ENCODE measurements at places on chromosomes 3 and 15.

GRCh38 chr15:70200511-70201424 lies 103.1 kb upstream of the TLE3 start:
- no peak for DNase-seq

DNA sequence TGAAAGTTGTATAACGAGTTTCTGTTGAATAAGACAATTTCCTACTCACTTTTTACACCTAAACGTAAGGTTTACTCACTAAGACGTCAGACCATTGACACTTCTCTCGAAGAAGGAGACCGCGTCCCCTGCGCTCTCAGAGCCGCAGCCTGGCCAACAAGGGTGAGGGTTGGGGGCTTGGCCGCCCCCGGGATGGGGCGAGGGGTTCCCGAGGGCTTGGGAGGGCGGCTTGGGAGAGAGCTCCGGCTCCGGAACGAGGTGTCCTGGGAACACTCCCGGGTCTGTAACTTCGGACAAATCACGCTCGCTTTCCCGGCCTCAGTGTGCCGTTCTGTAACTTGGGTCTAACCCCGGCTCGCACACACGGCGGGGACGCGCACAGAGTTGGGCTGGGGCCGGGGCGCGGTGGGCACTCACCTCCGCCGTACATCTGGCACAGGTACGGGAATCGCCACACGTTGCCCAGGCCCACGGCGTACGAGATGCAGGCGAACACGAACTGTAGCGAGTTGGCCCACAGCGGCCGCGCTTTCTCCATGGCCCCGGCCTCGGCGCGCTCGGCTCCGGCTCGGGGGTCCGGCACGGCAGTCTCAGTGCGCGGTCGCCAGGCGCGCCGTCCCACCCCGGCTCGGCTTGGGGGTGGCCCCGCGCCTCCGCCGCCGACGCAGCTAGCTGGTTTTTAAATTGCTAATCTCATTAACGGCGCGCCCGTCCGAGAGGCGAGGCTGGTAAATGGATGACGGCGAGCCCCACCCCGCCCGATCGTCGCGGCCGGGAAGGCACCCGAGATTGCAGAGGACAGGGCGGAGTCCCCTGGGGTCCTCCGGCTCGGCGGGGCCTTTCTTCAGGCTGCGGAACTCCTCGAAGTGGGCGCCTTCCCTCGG lies at the start of gene SLC6A20:
Gene SLC6A20 (minus strand): TSS at position 655 of the 884 bp plus-strand sequence. CDS start 117 bp downstream, at position 538.
- no peak for DNase-seq

GRCh38 chr15:96505014-96505413 lies 174.5 kb downstream of the NR2F2 start:
- no peak for DNase-seq

DNA sequence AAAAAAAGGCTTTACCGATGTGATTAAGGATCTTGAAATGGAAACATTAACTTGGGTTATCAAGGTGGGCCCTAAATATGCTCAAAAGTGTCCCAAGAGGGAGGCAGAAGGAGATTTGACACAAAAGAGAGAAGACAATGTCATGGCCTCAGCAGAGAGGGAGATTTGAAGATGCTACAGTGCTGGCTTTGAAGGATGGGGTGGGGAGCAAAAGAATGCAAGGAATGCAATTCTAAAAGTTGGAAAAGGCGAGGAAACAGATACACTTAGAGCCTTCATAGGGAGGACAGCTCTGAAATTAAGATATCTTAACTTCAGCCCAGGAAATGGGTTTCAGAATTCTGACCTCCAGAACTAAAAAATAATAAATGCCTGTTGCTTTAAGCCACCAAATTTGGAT lies 314.5 kb upstream of the CCDC54 start:
- no peak for DNase-seq

DNA sequence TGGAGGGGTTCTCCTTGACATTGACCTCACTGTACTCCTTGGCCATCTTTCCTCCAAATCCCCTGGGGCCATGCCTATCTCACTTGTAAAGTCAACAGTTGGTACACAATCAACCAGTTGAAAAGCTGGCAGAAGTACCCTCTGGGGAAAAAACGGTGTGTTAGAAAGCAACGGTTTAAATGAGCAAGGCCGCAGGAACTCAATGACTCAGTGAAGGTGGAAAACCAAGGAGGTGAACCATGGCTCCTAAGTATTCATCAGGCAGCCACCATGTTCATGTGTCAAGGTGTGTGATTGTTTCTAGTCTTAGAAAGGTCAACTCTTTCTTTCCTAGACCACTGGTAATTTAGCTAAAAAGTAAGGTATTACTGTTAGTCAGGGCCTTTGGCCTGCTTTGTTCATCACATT lies 130.9 kb upstream of the SATB1 start:
- no peak for DNase-seq

- DNase-seq: no peak
Observed at GRCh38 chr3:179806177-179806576, 153.3 kb downstream of the USP13 start.

- no peak for DNase-seq
Observed at GRCh38 chr3:54653456-54654195, 274.2 kb downstream of the LRTM1 start.

- no peak for DNase-seq
Observed at GRCh38 chr3:167480748-167481147, 6.9 kb upstream of the SERPINI2 start.

GRCh38 chr3:196193133-196193735 lies 18.0 kb downstream of the ZDHHC19 start:
- no peak for DNase-seq

DNA sequence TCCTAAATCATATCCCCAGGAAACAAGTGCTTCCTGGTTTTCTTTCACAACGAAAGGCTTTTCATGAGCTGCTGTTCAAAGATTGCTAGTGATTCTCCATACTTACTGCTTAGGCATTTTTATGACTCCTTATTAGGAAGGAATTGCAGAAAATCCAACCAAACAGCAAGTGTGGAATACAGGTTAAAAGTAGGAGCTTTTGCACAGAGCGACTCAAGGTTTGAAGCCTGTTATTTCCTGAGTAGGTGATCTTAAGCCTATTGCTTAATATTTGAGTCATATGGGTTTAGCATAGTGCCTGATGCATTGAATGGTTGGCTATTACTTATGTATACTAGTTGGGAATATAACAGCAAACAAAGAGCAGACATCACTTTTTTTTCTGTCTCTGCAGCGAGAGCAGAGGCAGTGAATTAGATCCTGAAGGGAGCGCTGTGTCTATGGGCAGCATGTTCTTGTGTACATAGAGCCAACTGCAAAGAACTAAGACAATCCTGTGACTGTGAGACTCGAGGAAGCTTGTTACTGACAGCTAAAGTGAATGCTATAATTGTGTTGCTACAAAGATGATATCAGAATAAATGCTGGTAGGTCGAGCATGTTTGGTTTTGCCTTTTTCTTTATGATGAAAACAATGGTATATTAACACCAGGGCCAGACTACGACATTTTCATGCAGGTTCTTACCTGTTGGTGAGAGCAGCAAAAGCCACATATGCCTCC lies 6.3 kb downstream of the TM4SF1 start:
- no peak for DNase-seq

DNA sequence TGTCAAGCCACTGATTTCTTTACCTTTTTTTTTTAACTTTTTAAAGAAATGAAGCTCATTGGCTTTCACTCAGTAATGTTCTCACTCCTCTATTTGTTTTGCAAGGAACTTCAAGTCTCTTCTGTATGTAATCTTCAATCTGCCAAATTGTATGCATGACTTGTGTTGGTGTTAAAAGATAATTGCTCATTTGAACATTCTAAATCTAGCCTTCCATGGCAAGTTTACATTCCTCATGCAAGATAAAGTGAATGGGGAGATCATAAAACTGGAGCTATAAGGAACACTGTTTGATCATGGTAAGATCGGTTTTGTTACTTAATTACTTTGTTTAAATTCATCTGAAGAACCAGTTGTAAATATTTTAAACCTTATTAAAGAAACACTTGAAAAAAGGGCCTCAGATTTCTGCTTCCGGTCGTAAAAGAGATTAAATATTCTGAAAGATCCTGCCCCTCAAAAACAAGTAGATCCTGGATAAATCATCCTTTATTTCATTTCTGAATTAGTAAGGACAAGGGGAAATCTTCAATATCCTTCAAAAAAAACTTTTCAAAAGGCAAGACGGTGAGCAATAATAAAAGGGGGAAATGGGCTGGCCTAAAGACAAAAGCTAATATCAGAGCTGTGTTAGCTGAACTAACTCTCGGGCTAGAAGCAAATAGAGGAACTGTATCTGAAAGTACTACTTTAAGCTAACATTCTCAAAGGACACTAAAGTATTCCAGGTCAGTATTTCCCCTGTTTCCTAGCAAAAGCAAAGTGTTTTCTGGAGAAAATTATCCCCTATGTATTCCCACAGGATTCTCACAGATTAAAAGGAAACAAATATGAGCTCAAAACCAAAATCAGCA lies 107.0 kb upstream of the ATP11B start:
- no peak for DNase-seq

DNA sequence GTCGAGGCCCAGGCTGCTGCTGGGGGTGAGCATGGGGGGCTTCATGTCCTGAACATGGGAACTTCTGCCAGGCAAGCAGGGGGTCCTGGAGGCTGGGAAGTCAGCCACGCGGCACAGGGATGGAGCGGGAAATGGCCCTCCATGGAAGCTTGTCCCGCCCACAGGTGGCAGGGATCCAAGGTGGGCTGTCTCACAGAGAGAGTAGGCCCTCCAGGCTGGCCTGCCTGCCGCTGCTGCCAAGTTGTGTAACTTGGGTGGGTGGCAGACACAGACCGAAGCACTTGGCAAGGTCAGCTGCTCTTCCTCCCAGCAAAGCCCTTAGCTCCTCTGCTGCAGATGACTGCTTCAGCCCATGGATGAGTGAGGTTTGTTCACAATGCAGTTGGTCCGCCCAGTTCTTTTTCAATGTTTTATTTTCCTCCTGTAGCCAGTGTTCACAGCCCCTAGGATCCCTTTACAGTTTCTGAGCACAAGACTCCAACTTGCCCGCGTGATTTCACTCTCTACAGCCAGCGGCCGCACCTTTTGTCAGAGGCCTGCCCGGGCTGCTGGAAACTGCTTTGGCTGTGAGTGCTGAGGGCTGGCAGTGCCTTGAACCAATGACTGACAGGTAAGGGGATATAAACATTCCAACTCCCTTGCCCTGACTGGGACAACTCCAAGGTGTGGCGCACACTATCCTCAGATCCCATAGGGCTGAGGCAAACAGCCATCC lies 26.7 kb downstream of the HCN4 start:
- no peak for DNase-seq

- DNase-seq: no peak
Observed at GRCh38 chr3:171874251-171874681, 31.1 kb downstream of the TMEM212 start.

- no peak for DNase-seq
Observed at GRCh38 chr15:70259028-70259424, 161.3 kb upstream of the TLE3 start.

DNA sequence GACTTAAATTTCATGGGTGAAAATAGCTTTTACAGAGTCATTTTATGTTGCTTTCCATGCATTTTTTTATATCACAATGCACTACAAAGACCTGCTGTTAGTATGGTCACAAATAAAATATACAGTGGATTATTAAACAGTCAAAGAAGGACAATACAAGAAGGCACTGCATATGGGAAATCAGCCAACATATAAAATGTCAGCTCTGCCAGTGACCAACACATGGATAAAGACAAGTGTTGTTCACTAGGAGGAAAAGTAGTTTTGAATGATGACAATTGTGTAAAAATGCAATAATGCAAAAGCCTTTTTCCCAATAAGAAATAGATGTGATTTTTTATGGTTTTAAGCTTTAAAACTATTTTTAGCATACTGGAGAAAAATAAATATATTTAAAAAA lies 425.3 kb upstream of the CBLB start:
- DNase-seq: no peak

- DNase-seq: no peak
Observed at GRCh38 chr15:54288049-54288448, 309.8 kb downstream of the UNC13C start.

DNA sequence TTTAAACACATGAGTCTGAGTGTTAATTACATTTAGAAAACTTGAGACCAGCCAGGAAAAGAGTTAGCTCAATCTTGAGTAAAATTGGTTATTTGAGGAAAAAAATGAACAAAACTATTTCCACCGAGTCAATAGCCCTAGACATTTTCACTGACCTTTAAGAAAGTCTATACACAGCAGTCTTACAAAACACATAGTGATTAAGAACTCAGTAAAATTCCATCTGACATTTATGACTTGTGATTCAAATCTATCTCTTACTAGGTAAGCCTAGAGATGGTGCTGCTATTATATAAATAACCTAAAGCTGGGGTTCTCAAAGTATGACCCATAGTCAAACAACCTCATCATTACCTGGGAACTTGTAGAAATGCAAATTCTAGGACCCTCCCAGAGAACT lies 109.1 kb upstream of the COL8A1 start:
- no peak for DNase-seq

DNA sequence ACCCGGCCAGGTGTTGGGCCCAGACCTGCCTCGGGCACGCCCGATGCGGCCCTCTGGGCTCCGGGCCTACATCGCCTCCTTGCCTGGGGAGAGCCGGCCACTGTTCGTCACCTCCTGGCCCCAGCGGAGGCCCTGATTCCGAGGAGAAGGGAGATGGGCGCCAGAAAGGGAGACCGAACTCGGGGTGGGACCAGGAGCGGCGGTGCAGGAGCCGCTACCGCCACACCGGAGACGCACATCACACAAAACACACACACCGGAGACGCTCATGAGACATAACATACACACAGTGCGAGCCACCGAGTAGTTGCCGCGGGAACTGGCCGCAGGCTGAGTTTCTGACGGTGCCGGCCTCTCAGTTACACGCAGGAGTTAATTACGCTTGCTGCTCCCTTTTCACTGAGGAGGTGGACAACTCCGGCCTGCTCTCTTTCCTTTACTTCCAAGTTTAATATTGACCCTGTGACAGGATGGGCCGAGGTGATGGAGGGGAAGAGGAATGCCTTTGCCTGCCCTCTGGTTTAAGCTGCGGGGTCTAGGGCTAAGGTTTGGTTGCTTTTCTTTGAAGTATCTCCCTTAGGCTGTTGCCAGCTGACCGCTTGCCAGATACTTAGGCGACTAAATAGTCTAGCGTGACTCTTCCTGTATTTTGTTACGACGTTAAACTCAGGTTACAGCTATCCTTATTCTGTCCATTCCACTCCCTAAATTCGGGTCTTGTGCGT lies 570 bp downstream of the PCNP start:
- DNase-seq: no peak

GRCh38 chr3:183635107-183635430 lies 354 bp upstream of the KLHL24 start:
- no peak for DNase-seq

GRCh38 chr3:161332792-161333191 lies 38.5 kb downstream of the SPTSSB start:
- DNase-seq: no peak

DNA sequence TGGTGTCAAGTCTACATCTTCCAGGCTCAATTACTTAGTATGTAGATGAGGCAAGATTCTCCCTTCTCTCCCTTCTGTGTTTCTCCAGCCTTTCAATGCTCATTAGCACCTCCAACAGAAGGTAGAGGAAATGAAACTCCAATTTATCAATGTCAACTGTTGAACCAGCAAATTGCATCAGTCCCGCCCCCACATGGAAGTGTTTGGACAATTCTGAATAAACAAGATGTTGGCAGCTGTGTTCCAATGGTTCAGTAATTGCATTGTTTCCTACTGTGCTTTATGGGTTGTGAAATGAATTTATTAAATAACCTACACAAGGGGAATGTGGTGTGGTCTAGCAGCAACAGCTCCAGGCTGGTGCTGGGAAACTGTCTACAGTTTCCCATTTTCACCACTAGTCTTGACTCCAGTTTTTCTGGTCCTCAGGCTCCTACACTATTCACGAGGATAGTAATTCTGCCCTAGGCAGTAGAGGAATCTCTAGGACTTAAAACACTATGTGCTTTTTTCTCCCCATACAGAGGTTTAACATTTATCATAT lies 91.9 kb downstream of the MB21D2 start:
- no peak for DNase-seq
